NCI-H187 treated with DMSO at 0.1 percent for 48 hours (cell line): ENCODE measurements at places on chromosomes 1 and 21.

GRCh38 chr1:160154790-160155189 is 3.4 kb downstream of the ATP1A4 start:
- no peak for DNase-seq

- DNase-seq = peak; percentile 99
These were observed at the start of gene TESK2 for GRCh38 chr1:45490626-45491486. Gene TESK2 (minus strand): TSS chr1:45491163. CDS start chr1:45457785, 33,378 bp downstream.

GRCh38 chr1:103197216-103197615 is 88.9 kb upstream of the COL11A1 start:
- no peak for DNase-seq

GRCh38 chr1:163668472-163668871 is 346.7 kb downstream of the NUF2 start:
- no peak for DNase-seq

GRCh38 chr1:53511323-53511932 is 52.2 kb downstream of the DMRTB1 start:
- no peak for DNase-seq

DNA sequence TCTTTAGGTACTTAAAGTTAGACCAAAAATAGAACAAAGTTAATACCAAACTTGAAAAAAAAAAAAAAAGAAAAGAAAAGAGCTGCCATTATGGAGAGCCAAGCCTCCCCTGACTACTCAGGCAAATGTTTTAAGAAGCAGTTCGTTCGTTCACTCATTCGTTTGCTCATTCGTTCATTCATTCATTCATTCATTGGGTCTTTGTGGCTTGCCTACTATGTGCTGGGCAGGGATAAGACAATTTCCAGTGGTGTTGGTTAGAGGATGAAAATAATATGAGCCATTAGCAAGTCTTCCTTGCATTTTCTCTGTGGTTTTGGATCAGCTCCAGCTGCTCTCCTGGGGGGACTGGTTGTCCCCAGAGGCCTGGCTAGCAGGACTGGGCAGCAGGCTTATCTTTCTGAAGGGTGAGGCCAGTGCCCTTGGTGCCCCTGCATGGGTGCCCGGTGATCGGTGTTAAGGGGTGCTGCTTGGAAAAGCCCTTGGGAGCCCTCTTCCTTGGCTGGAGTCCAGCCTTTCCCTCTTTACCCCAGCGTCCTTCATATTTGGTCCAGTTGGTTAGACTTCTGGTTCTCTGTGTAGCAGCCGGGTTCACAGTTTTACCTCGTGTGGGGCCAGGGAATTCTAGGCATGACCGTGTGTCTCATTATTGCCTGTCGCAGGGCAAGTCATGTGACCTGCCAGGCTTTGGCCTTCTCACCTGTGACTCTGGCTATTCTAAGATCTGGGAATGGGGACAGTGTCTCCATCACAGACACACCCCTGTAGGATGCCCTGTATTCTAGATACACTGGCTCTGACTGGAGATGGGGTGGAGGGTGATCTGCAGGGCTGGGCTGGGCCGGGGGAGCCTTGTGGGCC is 32.8 kb downstream of the LHX4 start:
- no peak for DNase-seq

DNA sequence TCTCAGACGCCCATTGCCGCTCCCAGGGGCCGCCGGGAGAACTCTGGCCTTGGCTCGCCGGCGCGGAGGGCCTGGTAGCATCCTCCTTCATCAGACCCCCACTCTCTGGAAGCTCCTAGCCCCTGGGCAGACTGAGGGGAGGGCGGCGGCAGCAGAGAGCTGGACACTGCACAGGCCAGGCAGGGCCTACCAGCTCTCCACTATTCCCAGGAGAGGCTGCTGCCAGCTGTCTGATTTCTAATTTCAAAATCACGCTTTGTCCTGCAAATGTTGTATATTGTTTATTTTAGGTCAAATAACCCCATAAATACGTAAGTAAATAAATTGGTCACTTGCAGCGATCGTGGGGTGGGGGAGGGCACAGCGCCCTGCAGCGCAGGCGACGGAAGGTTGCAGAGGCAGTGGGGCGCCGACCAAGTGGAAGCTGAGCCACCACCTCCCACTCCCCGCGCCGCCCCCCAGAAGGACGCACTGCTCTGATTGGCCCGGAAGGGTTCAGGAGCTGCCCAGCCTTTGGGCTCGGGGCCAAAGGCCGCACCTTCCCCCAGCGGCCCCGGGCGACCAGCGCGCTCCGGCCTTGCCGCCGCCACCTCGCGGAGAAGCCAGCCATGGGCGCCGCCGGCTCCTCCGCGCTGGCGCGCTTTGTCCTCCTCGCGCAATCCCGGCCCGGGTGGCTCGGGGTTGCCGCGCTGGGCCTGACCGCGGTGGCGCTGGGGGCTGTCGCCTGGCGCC is at the start of gene MTARC1:
TSS of gene MTARC1 (plus strand) at position 577 of the 732 bp plus-strand sequence. CDS start at position 609, 32 bp downstream.
- no peak for DNase-seq

GRCh38 chr1:240008298-240008697 is 83.4 kb upstream of the FMN2 start:
- no peak for DNase-seq

DNA sequence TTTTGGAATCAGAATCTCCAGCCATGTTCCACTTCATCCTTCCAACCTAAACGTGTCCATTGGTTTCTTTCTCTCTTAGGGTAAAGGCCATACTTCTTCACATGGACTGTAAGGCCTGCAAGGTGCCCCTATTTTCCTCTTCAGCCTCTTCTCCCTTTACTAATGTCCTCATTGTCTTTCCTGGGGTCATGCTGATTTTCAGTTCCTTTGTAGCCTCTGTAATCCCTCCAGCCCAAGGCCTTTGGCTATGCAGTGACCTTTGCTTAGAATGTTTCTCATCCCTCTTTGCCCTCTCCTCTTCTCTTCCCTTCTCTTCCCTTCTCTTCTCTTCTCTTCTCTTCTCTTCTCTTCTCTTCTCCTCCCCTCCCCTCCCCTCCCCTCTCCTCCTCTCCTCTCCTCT is 112.5 kb downstream of the SPATA46 start:
- DNase-seq = no peak

DNA sequence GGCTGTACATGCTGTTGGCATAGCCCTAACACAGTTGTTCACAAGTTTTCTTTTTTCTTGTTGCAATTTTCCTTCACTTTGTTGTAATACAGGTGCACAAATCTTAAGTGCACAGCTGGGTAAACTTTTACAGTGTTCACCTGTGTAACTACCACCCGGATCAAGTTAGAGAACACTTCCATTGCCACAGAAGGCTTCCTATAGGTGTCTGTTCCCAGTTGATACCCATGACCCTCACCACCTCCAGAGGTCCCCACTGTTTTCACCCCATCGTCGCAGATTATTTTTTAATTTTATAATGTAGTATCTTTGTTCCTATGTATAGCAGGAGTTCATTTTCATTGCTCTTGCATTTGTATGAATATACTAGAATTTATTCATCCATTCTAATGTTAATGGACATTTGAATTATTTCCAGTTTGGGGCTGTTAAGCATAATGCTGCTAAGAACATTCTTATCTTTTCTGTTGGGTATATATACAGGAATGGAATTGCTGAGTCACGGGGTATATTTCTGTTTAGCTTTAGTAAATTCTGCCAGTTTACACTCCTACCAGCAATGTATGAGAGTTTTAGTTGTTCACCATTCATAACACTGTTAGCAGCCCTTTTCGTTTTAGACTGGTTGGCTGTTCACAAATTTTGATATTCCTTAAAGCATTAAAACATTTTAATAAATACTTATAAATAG is 16.4 kb downstream of the SPRTN start:
- DNase-seq = no peak

DNA sequence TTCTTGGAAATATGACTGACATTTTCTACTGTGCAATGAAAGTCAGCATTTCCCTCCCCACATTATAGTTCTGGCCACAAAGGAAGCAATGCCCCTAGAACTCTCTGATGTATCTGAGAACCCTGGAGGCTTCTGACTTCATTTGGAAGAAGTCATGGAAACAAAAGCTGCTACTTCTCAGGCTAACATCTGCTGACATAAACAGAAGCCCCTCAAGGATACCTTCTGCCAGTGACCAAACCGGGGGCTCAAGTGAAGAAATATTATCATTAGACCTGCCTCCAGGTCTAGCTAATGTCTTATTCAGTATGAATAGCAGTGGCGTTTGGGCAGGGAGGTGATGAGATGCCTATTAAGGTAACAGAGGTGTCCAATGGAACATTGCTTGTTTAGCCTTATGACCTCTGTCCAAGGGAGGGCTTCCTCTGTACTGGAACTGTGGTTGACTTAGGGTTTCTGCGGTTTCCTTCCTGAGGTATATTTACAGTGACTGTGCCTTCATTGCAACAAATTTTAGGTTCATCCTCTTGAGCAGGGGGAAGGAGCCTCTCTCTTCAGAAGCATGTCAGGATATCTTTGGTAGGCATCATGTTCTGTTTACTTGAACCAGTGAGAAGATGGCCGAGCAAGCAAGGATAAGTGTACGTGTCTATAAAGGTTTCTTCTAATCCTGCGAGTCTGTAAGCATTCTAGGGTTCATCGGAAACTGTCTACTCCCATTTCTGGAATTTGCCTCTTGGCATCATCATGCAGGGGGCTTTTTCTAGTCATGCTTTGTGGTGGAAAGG is 161.7 kb downstream of the PBX1 start:
- no peak for DNase-seq

GRCh38 chr1:229980009-229980408 is 87.0 kb upstream of the GALNT2 start:
- no peak for DNase-seq

GRCh38 chr21:43602266-43603232 is 56.7 kb downstream of the HSF2BP start:
- no peak for DNase-seq

- DNase-seq = no peak
These were observed 41.3 kb downstream of the PGM1 start for GRCh38 chr1:63634471-63634870.

DNA sequence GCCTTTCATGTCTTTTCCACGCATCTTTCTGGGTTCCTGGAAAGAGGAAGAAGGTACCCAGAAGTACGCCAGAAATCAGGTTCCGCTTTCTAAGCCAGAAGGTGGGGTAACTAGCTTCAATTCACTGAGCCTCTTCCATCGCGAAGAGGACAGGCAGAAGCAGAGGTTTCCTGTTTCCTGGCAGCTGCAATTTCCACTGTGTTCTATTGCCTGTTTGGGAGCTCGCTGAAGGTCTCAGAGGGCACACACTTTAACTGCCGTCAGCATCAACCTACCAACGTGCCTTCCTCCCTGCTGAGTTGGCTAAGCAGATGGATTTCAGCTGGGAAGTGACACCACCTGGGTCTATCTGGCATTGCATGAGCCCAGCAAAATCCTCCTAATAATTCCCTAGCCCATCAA is 10.0 kb downstream of the NCF2 start:
- DNase-seq = peak; percentile 51

DNA sequence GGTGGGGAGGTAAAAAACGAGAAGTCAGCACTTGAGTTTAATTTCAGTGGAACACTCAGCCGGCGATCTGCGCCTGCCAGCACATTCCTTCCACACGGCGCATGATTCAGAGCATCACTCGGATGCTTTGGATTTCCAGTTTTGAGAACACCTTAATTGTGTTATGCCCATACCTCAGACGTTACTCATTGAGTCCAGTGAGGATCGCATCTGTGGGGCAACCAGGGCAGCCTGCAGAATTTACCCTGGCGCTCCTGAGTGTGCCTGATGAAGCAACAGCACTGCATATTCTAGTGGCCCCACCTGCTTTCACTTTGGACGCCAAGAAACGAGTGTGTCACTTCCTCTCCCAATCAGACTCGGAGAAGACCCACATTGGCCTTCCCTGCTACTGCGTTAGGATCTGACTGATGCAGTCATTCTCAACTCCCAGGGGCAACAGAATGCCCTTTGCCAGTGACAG is 19.9 kb downstream of the FAM89A start:
- DNase-seq = no peak
